ENCODE measurements at places on chromosomes 2 and 18.

DNA sequence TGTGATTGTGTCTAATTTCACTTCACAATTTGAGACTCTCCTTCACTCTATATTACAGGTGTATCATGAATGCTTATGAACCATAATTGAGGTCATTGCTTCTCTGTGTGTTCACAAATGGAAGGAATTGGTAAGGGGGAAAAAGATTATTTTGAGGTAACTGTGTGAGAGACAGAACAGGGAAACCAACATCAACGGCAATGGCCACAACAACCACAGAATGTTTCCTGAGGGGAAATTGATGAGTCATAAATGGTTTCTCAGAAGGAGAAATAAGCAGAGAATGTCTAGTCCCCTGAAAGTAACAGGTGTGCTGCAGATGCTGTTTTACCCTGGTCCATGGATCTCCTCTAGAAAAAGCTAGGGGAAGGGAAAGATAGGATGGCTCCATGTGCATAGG, 361.2 kb upstream of the GALNT5 start:
- DNase-seq = no peak

DNA sequence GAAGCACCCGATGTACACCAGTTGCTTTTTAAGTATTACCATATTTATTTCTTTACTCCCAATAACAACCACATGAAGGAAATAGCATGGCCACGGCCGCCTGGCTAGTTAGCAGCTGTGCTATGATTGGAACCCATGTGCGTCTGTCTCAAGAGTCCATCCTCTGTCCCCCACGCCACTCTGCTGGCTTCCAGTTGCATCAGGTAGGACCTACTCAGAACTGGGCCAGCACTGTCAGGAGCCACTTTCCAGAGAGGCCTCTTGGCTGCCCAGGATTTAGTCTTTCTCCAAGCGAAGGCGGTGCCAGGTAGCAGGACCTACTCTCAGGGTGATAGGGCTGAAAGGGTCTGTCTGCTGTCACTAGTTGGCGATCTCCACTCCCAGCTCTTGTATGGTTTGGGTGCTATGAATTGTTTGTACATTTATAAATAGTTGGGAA, 22.1 kb downstream of the ASB18 start:
- DNase-seq = no peak

GRCh38 chr18:67973916-67974315, 457.4 kb upstream of the DSEL start:
- no peak for DNase-seq

DNA sequence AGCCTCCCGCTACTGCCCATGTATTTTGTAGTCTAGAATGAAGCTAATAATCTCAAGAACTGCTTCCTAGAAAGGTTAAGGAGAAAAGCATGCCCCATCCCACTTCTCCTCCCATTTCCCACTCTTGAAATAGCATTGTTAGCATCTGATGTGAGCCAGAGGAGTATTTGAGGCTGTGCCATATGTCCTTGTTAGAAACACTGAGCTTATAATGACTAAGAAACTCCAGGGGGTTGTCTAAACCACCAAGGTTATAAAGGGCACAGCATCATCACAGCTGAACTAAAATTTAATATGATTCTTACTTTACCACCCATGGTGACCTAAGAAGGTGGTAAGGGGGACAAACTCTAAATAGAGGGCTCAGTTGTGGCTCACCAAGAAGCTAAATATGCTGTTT, 16.6 kb downstream of the TSPYL6 start:
- no peak for DNase-seq

DNA sequence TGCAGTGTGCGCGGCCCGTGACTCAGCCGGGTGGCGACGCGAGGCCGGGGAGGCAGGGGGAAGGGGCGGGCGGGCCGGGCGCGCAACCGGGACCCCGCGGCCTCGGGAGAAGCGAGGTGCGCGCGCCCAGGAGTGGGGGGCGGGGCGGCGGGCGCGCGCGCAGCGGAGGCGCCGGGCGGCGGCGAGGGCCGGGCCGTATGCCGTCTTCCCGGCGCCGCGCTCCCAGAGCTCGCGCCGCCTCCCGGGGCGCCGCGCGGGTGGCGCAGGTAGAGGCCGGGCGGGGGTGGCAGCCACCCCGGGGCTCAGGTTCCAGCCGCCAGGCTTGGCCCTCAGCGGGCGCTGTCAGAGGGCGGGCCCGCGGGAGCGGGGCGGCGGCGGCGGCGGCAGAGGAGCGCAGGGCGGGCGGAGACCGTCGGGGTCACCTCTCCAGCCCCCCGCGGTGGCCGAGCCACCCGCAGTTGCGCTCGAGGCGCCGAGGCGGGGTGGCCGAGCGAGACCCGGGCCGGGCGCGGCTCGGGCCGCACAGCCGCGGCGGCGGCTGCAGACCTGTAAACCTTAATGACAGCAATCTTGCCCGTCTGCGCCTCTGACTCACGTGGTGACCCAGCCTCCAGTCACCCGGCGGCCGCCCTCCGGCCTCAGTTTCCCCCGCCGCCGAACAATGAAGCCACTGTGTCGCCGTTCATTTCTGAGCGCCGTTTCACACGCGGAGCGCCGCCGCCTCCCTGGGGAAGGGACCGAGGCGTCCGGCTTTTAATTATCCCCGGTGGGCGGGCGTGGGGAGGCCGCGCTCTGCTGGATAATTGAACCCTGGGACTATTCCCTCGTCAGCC, 25.3 kb upstream of the SMAD7 start:
- DNase-seq = peak; percentile 29
